Thoracic aorta (tissue), 2 donors: ENCODE measurements at places on chromosomes 12 and 14. TPM values are rescaled to one million over a fixed set of nuclear protein-coding genes. Genes with fewer than 3 reads are reported as not detected.

- H3K27ac ChIP-seq = no peak overlapping the region
- DNase-seq = no peak
- no peaks in the 10 kb centered on the region for H3K4me1 ChIP-seq
- no peak overlapping the region for H3K4me3 ChIP-seq
These were observed 38.9 kb upstream of the DICER1 start for GRCh38 chr14:95196268-95196667.

DNA sequence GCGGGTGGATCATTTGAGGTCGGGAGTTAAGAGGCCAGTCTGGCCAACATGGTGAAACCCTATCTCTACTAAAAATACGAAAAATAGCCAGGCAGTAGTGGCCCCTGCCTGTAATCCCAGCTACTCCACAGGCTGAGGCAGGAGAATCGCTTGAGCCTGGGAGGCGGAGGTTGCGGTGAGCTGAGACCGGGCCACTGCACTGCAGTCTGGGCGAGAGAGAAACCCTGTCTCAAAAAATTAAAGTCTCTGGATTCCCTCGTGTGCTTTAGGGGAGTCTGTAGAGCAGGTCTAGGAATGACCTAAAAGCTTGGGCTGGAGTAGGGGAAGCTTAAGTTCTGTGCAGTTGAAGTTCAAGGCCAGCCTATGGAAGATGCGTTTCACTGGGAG, 697 bp upstream of the TULP3 start:
- H3K27me3 ChIP-seq = no peaks in the 10 kb centered on the region
- DNase-seq = no peak
- peaks cover 25% of the 10 kb centered on the region for H3K4me1 ChIP-seq
- H3K4me3 ChIP-seq = peak overlapping the region; percentile 94

Gene MFAP5
- 158 TPM for total RNA-seq

GRCh38 chr12:57822392-57823130, 4.0 kb upstream of the AVIL start:
- H3K36me3 ChIP-seq = peaks cover 79% of the 10 kb centered on the region
- no peaks in the 10 kb centered on the region for H3K27me3 ChIP-seq
- peak overlapping the region; percentile 14 for H3K27ac ChIP-seq
- no peak overlapping the region for H3K4me3 ChIP-seq
- DNase-seq = no peak
